ENCODE measurements at places on chromosomes 13 and 19.

DNA sequence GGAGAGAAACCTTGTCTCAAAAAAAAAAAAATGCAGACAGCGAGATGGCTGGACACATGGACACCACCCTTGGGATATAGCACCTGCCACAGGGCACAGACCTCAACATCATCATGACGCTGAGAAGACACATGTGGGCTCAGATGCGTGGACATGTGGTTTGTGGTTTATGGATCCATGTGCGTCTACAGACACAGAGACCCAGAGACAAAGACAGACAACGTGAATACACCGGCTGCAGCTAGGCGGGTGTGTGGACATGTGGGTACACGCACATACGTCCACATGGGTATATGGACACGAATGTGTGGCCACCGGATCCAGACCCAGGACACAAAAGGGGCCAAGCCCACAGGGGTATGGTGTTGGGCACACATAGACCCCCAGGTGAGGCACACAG lies 1.3 kb downstream of the TNFSF14 start:
- peak; percentile 50 for DNase-seq

- no peak for DNase-seq
Observed at GRCh38 chr13:60386250-60386649, 10.8 kb upstream of the TDRD3 start.

DNA sequence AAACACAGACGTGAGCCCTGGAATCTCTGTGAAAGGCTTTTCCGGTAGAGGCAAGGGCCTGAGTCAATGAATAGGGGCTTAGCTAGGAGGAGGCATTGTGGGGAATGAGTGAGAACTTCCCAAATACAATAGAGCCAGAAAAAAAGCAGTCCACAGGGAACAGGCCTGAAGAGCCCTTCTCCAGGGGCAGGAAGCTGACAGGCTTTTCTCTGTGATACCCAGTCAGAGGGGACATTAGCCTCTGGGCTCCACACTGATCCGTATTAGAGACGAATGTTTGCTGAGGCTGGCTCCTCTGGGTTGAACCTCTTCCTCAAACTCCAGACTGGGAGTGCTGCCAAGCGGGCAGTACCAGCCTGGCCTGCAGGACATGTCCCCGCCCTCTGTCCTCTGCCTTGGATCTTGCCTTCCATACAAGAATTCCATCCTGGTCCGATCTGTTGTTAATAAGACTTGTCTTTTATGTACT lies 2.3 kb downstream of the DHRS12 start:
- no peak for DNase-seq

DNA sequence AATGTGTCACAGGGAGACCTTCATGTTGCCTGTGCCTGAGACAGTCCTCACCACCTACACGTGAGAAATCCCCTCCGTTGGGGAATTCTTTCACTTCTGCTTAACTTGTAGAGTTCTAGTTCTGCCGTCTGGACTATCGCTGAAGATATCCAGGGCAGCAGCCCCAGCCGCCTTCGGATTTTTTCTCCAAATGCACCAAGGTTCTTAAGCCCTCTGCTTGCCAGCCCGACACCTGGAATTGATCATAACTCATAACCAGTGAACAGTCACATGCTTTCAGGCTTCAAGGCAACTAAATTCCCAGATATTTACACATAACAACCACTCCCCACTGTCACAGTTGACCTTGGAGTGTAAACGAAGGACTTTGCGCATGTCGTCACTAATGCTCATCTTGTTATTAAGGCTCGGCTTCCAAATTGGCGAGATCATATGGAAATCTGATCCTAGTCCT lies 114.4 kb downstream of the RAB20 start:
- no peak for DNase-seq

GRCh38 chr19:5121266-5122120 lies 152.6 kb downstream of the KDM4B start:
- no peak for DNase-seq

DNA sequence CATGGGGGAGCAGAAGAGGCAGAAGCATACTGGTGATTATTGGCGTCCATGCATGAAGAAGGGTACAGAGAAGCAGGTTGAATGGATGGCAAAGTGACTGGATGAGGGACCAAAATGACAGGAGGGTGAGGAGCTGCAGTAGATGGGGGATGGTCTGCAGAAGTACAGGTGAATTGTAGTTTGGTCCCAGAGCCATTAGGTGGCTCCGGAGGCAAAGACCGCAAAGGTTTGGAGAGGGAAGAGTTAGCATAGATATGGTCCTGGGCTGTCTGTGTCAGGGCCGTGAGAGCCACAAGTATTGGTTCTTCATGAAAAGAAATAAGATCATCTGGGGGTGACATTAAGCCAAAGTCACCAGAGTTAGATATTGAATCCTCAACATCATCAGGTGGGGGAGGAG lies 59.0 kb upstream of the ZNF726 start:
- DNase-seq, result no peak

DNA sequence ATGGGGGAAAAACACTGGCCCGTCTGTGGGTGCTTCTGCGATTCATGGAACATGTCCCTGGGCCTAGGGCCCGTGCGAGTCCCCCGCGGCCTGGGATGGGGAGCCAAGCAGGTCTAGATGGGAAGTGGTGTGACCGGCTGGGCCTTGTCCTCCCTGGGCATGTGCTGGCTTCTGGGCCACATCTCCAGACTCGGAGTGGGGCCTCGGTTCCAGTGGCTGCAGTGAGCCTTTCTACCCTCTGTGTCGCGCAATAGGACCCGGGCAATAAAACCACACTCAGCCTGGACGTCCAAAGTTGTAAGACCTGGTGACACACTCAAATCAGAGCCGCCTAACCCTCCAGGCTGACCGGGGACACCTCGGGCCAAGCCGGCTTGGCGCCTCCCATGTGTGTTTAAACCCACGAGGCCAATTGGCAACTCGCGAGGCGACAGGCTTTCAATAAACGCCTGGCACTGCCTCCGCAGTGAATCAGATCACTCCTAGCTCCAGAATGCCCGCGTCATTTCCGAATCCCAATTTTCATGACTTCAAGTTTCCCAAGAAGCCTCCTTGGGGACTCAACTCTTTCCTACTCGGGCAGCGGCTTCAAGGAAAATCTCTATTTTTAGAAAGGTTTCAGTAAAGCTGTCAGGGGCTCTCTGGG lies 57.3 kb downstream of the KLF2 start:
- DNase-seq, result no peak

- DNase-seq, result no peak
Observed at GRCh38 chr13:79918620-79919019, 422.3 kb downstream of the SPRY2 start.

DNA sequence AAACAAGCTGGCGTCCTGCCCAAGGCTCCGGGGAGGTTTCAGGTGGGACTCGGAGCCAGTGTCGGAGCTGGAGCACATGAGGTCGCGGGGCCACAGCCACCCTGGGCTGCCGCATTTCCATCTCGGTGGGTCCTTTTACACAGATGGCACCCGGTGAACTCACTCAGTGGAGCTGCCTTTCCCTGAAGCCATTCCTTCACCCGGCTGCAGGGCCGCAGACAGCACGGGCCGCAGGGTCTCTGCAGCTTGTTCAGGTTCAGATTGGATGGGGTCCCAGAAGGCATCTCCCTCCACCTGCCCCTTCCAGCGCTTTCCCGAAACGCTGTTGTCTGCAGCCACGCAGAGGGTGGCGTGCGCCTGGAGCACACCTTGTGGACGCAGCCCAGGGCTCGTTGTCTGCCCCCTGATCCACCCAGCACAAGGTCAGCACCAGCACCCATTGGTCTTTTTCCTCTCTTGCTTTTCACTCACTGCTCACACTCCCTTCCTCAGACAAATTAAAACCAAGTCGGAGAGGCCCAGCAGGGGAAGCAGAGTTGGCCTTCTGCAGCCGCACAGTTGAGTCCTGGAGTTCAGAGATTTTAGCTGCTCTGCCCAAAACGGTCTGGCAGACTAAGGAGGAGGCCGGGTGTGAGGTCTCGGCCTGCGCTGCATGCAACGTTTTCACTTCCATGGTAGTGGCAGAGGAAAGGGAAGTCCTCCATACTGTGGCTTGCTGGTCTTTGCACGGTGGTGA lies 18.1 kb downstream of the MCF2L start:
- DNase-seq, result no peak

GRCh38 chr19:14310055-14310454 lies 71.2 kb upstream of the ADGRE5 start:
- no peak for DNase-seq

GRCh38 chr19:31349160-31349881 lies at the start of gene TSHZ3:
Gene TSHZ3, minus strand, starts transcription at chr19:31349436. Its CDS starts 217 bp downstream, at chr19:31349219.
- peak; percentile 42 for DNase-seq

- DNase-seq, result no peak
Observed at GRCh38 chr19:6416658-6417405, 7.8 kb downstream of the KHSRP start.

DNA sequence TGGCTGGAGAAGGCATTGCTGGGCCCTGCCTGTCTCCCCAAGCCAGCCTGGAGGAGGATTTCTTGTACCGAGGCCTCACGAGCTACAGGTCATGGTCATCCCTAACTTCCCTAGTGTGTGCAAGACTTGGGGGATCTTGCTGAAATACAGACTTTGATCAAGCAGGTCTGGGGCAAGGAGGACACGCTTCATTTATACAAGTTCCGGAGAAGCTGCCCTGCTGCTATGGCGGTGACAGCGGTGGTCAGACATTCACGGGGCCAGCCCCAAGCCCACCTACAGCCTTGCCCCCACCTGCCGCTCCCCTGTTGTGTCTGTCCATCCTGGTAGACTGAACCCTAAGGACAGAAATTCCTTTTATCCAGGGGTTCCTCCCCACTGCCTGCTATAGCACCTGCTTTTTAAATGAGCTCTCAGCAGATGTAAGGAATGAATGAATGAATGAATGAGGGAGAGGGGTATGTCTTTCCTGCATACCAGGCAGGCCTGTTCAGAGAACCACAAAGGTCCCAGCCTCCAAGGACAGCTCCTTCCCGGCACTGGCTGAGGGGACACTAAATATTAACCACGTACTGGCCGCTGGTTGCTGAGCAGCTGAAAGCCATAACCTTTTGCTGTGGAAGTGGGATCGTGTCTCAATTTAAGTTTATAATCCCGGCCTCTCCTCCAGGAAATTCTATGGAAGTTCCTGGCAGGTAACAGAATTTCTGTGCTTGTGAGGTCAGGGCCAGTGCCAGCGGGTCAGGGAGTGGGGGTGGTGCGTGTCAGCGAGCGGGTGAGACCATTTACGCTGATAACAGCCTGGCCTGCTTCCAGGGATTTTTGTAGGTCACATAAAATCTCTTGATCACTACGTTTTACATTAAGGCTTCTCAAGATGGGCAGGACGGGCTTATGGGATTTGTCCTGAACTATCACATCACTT lies 27.1 kb downstream of the TSSK6 start:
- DNase-seq, result no peak

DNA sequence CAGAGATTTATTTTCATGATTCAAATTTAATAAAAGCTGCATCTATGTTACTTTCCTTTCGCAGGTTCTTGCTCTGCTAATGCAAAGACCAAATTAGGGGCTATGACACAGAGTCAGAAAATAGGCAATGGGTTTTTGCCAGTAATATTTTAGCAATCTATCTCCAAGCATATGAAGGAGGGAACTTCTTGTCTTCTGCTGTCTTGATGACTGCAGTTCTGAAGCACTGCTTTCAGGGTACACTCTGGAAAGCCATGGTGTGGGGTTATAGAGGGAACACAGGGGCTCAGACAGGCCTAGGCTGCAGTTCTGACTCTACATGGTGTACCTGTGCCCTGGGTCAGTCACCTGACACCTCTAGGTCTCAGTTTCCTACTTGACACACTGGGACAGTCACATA lies 263.4 kb downstream of the DNAJC15 start:
- DNase-seq, result no peak

GRCh38 chr13:50731400-50731799 lies 112.1 kb downstream of the DLEU7 start:
- DNase-seq, result no peak

- no peak for DNase-seq
Observed at GRCh38 chr19:36061367-36061766, 6.7 kb downstream of the WDR62 start.

- DNase-seq, result no peak
Observed at GRCh38 chr19:7505288-7505681, 10.6 kb upstream of the ZNF358 start.

DNA sequence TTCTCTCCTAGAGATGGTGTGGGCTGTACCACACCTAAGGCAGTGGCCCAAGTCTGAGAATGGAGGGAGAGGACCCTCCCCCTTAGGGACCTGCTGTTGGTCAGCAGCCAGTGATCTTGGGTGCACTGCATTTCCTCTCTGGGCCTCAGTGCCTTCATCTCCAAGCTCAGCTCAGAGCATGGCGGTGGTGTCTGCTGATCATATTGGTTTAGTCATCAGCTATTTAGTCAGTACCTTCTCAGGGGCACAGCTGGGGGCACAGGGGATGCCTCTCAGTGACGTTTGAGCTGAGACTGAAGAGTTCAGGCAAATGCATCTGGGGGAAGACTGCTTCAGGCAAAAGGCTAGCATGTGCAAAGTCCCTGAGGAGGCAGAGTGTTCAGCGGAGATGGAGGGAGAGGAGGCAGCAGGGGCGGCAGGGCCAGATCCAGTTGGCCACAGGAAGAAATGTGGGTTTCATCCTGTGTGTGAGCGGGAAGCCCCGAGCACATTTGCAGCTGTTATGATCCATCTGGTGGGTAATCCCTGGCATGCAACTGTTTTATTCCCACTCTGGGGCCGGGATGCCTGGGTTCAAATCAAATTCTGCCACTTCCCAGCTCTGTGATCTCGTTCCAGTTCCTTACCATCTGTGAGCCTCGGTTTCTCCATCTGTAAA lies 15.7 kb upstream of the PGLS start:
- no peak for DNase-seq

DNA sequence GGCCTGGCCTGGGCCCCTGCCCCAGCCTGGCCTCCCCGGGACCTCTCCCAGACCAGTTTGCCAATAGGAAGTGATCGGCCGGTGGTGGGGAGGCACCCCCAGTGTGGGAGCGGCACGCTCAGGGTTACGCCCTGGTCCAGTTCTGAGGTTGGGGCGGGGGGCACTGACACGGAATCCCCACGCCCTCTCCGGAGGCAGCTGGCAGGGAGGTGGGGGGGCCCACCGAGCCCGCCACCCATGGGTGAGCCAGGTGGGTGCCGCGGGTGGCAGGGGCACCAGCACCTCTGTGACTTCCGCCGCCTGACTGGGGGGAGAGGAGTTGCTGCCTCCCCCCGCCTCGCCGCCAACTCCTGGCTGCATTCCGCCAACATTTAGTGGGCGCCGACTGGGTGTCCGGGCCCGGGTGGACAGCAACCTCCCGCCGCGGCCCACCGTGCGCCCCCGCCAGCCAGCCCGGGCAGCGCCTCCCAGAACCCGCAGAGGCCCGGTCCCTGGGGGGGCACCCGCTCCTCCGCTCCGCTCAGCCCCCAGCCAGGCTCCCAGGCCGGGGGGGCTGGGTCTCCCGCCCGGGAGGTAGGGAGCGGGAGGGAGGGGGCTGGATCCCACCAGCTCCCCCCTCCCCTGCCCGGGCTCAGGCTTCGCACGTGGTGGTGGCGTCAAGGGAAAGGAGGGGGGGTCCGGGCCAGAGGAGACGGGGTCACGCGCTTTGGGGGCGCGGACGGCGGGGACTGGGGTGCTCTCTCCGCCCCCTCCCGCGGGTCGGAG lies 2.0 kb downstream of the ZBTB7A start:
- peak; percentile 45 for DNase-seq

GRCh38 chr19:4277191-4277696 lies 1.8 kb upstream of the SHD start:
- no peak for DNase-seq

All from central memory CD4-positive, alpha-beta T cell (primary cell).